ENCODE measurements at places on chromosomes 1 and 21.

DNA sequence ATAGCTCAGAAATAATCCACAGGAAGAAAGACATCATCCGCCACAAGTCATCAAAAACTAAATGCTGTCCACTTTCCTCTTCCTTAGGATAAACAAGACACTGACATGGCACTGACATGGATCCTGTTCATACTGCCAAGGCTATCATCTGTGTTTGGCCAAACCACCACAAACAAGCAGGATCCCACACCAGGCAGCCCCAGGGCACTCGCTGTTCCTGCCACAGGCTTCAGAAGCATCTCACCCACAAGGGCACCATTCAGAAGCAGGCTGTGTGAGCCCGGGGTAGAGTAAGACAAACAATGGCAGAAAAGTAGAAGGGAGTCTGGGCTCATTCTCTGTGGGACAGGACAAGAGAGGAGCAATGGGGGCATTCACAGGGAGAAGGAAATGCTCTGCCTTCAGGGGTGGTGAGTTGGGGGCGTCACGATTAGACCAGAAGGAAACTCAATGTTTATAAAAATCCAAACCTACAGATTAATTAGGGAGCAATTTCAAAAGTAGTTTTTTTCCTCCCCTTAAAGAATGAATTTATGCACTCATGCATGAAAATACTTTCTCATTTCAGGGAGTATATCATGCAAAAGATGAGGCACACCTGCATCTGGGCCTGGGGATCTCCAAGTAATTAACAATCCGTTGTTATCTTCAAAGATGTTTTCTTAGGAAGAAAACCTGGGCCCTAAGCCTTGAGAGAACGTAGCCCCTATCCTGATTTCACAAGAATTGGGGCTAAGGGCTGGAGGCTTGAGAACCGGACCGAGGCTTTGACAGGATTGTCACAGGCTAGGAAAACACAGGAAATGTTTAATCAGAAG is 43.3 kb upstream of the ATP1A1 start:
- no peak for DNase-seq

DNA sequence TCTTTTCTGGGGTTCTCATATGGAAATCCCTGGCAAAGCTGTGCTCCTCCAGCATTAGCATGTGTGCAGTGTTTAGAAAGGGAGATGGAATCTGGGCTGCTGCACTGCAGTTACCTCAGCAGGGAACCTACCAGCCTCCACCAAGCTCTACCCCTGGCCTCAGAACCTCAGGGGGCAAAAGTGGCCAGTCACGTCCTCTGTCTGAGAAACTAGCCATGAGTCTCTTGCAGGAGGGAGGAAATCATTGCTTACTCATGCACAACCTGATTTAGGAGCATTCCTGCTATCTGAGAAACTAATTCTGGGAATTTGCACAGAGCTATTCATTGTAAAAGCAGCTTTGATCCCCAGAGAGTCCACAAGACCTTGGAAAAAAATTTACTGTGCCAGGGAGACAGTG is 80.6 kb upstream of the IPO9 start:
- DNase-seq: no peak

GRCh38 chr1:23634840-23635651 is 56.6 kb upstream of the RPL11 start:
- DNase-seq: peak; percentile 65

DNA sequence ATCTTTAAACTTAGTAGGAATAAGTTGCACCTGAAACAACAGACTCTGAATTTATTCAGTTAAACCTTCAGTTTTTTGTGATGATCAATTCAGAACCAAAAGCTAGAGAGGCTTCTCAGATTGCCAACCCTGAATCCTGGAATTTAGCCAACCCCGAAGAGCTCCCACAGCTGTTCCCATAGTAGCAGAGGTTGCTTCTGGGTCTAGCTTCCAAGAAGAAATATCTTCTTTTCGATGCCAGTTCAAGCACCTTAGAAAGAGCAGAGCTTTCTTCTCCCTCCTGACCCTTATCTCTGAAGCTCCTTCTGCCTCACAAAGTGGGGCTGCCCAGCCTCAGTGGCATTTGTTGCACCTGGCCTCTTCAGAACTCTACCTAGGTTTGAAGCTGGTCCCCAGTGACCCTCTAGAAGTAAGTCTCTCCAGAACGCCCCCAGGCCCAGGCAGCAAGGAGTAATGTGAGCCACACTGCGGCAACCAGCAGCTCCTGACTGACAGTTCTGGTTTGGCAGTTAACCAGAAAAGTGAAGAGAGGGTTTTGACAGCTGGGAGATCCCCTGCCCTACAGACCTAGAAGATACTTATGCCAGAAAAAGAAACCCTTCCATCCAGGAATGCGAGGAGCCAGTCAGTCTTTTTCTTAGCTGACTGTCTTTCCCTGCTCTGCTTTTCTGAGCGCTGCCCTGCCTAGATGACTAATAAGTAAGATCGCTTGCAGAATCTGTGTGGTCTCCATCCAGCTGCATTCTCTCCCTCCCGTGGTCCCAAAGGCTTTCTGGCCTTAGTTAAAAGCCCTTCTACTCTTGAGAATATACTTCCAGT is 165.9 kb downstream of the ADGRL4 start:
- DNase-seq: no peak

DNA sequence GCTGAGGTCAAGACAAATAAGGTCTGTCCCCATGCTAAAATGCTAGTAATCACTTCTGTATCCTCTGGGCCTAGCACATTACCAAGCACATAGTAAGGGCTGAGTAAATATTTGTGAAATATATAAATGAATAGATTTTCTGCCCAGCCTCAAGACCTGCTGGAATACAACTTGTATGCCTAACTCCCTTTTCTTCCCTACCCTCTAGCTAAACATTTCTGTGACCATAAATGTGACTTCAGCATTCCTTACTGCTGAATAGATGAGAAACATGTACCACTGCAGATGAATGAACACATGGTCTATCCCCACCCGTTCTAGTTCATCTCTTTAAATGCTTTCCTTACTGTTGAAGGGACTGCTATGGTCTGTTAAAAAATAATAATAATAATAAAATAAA is 209.0 kb upstream of the HOOK1 start:
- no peak for DNase-seq

DNA sequence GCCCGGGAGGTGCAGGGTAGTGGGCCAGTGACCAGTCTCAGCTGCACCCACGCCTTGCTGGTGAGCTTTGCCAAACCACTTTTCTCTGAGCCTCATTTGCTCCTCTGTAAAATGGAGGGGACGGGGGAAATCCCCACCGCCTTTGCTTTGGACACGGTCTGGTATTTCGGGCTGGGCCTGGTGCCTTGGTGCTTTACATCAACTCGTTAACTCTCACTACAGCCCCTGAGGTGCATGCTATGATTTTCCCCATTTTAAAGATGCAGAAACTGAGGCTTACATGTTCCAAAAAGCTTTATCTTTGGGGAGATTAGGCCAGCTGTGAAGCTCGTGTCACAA is 116.1 kb upstream of the RUNX3 start:
- no peak for DNase-seq

DNA sequence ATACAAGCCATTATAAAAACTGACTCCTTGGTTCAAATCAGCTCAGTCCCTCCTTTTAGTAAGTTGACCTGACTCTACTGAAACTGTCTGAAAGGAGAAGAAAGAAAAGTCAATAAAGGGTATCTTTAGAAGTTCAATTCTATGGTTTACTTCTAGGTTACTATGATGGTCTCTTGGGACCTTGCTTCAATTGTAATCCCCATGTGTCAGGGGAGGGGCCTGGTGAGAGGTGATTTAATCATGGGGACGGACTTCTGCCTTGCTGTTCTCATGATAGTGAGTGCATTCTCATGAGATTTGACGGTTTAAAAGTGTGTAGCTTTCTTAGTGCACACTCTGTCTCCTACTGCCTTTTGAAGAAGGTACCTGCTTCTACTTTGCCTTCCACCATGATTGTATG is 31.7 kb upstream of the FNBP1L start:
- DNase-seq: no peak

GRCh38 chr1:201356236-201356635 is 21.2 kb downstream of the TNNT2 start:
- no peak for DNase-seq

- DNase-seq: peak; percentile 68
These were observed 155.5 kb downstream of the GLUL start for GRCh38 chr1:182235952-182236650.

DNA sequence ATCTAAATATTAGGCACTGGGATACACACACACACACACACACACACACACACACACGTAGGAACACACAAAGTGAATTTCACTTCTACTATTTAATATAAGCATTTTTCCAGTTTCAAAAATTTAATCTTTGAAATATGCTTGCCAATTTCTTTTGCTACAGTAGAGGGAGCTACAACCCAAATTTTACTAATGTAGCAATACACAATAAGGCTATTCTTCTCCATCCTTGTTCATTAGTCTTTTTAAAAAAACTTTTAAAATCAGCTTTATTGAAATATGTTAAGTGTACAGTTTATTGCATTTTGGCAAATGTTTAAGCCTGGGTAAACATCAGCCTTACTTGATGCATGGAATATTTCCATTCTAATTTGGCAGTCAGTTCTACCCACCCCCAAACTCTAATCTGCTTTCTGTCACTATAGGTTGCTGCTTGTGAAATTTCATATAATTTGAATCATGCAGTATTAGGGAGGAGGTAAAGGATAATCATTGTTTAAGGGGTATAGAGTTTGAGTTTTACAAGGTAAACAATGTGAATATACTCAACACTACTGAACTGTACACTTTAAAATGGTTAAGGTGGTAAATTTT is 93.0 kb upstream of the TENT5C start:
- DNase-seq: no peak

GRCh38 chr1:156623946-156624813 is 5.0 kb downstream of the HAPLN2 start:
- DNase-seq: no peak

DNA sequence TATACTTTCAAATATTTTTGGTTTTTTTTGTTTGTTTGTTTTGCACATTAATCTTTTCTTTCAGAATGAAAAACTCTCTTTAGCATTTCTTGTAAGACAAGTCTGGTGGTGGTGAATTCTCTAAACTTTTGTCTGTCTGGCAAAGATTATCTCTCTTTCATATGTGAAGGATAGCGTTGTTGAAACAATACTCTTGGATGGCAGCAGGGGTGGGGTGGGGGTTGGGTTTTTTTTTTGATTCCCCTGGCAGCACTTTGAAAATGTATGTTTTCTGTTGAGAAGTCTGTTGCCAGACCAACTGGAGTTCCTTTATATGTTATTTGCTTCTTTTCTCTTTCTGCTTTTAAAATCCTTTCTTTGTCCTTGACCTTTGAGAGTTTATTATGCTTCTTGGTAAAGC is 160.2 kb downstream of the VAV3 start:
- DNase-seq: no peak

GRCh38 chr1:245810789-245811337 is 656.1 kb downstream of the KIF26B start:
- DNase-seq: no peak

GRCh38 chr1:27566462-27567145 is 37.3 kb downstream of the AHDC1 start:
- no peak for DNase-seq

- no peak for DNase-seq
These were observed 13.0 kb upstream of the MIIP start for GRCh38 chr1:12006167-12006921.

- no peak for DNase-seq
These were observed 27.0 kb downstream of the ANKRD13C start for GRCh38 chr1:70327306-70328076.

DNA sequence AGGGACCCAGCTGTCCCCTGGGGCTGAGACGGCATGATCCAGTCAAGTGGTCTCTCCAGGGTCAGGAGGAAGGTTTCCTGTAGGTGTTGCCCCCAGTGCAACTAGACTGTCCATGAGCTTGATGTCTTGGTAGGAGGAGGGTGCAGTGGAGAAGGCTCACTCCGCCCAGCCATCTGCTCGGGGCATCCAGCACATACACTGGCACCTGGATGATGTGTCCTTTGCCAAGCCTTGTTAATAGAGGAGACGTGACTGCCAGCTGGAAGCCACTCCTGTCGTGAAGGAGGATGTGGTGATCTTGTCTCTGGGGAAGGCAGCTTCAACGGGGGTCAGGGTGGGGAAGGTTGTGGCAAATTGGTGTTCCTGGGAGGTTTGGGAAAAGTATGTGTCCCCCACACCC is 6.2 kb downstream of the DISP3 start:
- DNase-seq: no peak

GRCh38 chr1:198346178-198346577 is 189.4 kb downstream of the NEK7 start:
- DNase-seq: no peak

GRCh38 chr21:31668651-31669491 is 9.4 kb downstream of the SOD1 start:
- no peak for DNase-seq

- DNase-seq: no peak
These were observed 15.7 kb upstream of the WDTC1 start for GRCh38 chr1:27218736-27219135.

- no peak for DNase-seq
These were observed 147 bp downstream of the CLSTN1 start for GRCh38 chr1:9823693-9823942.

DNA sequence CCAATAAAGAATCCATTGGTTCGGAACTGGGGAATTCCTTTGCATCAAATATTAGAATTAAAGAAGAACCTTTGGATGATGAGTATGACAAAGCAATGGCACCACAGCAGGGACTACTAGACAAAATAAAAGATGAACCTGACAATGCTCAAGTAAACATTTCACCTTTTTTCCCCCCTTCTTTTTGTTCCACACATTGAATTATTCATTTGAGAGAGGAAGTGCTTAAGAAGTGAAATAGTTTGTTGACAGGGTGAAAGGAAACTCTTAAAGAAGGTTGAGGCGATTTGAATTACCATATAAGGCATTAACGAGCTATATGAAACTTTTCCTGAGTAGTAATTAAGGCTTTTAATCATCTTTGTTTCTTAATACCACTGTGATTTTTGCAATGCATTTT is 93.1 kb downstream of the ZMYM4 start:
- DNase-seq: no peak

DNA sequence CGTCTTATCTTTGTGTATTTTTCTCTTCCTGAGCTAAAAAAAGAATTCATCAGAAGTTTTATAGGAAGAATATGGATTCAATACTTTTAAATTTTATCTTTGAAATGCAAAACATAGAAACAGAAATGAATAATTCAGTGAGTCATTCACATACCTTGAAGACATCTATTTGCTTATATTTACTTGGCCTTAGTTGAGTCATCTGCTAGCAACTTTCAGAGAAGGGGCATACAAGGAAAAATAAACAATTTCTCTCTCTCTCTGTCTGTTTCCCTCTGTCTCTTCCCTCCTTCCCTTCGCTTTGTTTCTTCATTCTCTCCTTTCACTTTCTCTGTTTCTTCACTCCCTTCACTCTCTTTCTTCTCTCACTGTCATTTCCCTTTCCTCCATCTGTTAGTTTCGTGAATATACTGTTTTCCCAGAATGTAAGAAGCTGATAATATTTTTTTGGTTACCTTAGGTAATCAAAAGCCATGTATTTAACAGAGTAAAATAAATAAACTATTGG is 477.2 kb downstream of the BRINP3 start:
- DNase-seq: no peak

Measured in gastrocnemius medialis (tissue), 4 donors.